ENCODE measurements at places on chromosomes 7 and 10.

GRCh38 chr10:10007957-10008356 is 1009.7 kb upstream of the CELF2 start:
- DNase-seq: no peak

- no peak for DNase-seq
These were observed 16.9 kb downstream of the TSPAN15 start for GRCh38 chr10:69467928-69468750.

DNA sequence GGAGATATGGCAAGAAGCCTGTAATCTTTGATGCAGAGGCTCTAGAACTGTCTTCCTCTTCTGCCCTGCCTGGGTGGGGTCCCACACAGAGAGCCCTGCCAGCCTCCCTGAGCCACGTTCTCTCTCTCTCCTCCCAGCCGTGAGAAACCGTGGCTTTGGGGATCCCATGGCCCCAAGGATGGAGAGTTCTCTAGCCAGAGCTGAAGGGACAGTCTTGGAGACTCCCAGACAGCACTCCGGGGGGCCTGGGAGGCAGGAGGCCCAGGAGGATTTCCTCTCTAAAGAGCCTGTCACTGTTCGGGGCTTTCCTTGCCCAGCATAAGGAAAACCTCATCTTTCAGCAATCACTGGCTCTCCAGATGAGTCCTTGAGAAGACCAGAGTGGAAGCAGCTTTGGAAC is 227.1 kb downstream of the ARHGAP12 start:
- DNase-seq: no peak

DNA sequence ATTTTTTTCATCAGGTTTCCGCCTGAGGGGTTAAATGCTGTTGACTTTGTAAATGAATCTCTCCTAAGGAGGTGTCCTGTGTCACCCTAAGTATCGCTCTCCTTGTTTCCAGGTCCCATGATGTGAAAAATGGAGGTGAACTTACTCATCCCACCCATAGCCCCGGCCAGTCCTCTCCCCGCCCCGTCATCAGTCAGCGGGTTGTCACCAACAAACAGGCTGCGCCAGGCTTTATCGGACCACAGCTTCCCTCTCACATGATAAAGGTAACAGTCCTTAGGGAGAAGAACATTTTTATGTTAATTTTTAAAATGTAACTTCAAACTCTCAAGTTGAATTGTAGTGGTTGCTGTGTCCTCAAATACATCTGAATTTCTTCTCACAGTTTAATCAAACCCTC is 116.5 kb downstream of the ANKRD61 start:
- DNase-seq: no peak

DNA sequence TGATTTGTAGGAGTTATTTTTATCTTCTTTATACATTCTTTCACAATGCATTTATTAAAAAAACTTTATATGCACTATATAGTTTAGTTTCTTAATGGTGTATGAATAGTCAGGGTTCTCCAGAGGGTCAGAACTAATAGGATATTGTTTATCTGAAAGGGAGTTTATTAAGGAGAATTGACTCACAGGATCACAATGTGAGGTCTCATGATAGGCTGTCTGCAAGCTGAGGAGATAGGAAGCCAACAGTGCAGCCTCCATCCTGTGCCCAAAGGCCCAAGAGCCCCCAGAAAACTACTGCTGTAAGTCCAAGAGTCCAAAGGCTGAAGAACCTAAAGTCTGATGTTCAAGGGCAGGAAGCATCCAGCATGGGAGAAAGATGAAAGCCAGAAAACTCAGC is 192.8 kb upstream of the AHR start:
- no peak for DNase-seq

GRCh38 chr10:89887830-89888229 is 186.4 kb downstream of the KIF20B start:
- no peak for DNase-seq

DNA sequence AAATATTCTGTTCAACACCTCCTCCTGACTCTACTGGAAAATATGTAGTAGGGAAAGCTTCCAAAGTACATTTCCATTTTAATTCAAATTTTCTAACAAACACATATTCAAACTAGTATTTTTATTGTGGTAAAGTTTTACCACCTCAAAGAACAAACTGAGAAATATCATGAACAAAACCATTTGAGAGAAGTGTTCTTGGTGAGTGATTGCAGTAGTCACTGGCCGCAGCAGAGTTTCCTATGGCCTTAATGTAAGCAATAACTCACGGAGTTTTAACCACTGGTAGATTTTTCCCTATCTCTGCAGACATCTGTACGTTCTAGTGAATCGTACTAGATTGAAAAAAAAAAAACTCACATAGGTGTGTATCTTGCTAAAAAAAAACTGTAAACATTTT is 487.0 kb upstream of the FZD8 start:
- DNase-seq: no peak

DNA sequence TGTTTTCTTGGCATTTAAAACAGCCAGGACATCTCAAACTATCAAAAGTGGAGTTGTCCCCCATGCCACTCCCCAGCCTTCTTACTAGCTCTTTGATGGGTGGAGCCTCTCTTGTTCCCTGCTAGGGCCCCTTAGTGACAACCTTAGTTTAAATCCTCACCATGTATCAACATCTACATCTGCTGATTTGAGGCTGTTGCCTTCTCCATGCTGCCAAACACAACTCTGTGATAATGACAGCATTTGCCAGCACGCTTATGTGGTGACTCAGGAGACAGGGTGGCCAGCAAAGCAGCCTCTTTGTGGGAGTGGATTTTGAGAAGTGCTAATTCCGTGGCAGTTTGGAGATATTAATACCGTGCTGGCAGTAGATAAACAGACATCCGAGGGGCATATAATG is 145.4 kb downstream of the LRRC4 start:
- DNase-seq: no peak

DNA sequence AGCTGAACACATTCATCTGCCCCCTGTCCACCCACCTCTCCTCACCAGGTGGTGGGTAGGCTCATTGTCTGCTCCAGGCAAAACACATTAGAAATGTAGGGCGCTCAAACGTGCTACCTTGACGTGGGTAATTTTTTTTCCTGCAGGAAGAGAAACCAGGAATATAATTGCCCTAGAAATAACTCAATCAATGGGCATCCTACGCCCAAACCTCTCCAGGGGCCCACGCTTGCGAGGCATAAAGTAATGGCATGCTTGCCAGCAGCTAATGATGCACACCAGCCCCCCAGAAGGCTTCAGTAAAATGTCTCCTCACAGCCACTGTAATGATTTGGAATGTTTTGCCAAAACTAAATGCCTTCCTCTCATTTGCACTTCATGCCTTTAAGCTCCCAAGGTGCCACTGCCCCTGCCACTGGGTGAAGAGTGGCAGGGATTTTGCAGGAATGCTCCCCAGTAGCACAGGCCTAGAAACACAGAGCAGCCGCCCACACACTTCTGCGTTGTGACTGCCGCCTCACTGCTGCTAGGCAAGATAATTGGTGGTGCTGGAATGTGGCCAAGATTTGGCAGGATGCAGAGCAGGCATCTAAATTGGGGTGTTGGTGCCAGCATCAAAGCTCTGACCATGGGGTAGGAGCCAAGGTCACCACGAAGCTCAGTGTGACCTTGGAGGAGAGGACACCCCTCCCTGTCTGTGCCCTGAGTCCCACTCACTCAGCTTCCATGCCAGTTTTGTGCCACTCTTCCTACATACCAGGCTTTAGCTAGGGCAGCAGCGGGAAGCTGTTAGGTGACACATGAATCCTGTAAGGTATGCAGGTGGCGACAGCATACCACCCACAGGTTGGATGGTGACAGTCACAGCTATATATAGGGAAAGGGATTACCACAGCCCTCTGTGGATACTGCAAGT is 48.7 kb upstream of the PPP1R3C start:
- DNase-seq: no peak

Measured in effector memory CD8-positive, alpha-beta T cell (primary cell).